ENCODE measurements at places on chromosomes 2 and 18. TPM values are rescaled to one million over a fixed set of nuclear protein-coding genes. Genes with fewer than 3 reads are reported as not detected.

DNA sequence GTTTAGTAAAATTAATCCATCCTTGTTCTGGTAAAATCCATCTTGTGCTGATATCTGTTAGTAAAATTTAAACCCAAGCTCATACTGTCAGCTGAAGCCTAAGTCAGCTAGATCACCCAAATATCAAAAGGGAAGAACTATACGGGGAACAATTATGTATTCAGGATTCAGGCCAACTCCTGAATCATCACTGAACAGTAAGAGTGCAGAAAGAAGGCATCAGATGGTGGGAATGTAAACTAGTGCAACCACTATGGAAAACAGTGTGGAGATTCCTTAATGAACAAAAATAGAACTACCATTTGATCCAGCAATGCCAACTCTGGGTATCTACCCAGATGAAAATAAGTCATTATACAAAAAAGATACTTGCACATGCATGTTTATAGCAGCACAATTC lies 81.8 kb downstream of the RAPGEF4 start:
- no peak for DNase-seq

- DNase-seq = no peak
Measured at GRCh38 chr2:204453730-204454167, 91.5 kb upstream of the PARD3B start.

DNA sequence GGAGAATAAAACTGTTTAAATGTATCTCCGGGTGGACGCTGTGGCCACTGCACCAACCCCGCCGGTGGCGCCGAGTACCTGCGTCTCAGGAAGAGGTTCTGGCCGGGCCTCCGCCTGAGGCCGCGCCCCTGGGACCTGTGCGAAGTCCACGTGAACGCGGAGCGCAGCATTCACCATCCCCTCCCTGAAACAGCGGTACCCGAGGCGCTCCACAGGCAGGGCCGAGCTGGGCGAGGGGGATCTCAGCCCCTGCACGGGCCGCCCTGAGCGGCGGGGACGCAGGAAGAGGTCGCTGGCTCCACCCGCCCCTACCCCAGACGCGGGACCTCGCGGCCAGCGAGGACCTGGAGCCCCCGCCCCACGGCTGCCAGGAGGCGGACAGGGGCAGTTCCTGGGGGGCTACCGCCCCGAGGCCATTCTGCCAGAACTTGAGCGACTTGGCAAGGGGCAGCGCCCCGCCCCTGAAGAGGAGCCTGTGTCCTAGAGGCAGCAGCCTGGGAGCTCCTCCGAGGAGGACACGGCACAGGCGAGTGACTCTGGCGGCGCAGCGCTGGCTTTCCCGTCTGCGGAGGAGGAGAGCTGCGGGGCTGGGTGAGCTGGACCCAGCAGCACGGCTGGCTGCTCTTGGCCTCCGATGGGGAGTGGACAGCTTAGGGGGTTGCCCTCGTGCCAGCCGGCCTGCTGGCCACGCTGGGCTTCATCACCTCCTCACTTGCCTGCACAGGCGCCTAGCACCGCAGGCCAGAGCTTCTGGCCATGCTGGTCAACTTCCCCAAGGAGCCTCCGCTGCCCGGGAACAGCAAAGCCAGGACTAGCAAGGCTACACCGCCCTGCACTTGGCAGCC lies 9.7 kb upstream of the TEKT4 start:
- no peak for DNase-seq

Gene ADAM23
- 5.0 TPM for polyA plus RNA-seq

Gene TBR1
- polyA plus RNA-seq = 0.03 TPM

Gene CTDSP1
- polyA plus RNA-seq = 174 TPM
